SK-N-DZ (cell line): ENCODE measurements at places on chromosomes 1 and 21.
A peak's percentile ranks its signal among the peaks of the same experiment; 100 is the strongest.

GRCh38 chr1:154788886-154789285 lies 81.2 kb downstream of the KCNN3 start:
- no peak for DNase-seq

DNA sequence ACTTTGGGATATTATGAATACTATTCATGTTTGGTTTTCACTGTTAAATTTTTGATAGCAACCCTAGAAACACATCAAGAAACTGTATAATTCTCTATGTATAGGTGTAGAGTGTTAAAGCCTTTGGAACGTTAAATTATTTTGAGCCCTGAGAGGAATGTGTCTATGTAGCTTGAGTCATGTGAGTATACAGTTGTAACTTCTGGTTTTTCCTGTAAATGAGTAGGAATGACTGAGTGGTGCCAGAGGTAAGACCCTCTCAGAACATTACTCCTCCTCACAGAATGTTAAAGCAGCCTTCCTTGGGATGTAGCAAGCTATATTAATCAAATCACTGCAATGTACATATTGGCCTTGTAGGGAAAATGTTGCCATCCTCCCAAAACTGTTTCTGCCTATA lies 69.0 kb downstream of the C1orf21 start:
- DNase-seq: no peak

DNA sequence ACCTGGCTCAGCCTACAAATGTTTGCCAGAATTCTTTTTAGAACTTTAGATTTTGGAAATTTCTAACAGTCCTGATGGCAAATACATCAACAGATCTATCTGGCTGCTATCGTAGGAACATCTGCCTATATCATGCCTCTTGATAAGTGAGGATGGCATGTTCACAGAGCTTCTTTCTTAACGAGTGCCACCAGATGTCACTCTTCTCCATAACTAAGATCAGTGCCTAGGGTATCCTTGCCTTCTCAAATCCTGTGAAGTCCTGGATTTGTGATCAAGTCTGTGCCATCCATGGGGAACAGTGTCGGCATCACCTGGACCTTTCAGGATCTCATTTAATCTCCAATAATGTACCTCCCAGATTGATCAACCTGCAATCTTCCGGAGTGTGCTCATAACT lies 36.5 kb upstream of the CD5L start:
- peak; percentile 7 for DNase-seq

GRCh38 chr1:22789356-22789994 lies 78.8 kb downstream of the EPHB2 start:
- no peak for DNase-seq

DNA sequence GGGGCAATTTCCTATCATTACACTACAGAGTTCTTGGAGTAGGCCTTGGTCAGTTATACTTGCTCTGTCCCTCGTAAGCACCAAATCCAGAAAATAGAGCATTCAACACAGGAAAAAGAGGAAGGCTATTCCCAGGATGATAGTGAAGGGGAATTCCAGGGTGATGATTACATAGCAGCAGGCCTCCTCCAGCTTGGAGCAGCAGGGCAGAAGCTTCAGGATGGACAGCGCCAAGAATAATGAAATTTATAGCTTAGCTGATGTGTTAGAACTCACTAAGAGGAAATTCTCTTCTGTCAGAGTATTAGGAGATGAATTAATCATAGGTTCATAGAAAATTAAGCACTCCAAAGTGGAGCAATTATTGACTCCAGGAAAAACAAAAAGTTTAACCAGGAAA lies 10.8 kb upstream of the SMAP2 start:
- DNase-seq: no peak

DNA sequence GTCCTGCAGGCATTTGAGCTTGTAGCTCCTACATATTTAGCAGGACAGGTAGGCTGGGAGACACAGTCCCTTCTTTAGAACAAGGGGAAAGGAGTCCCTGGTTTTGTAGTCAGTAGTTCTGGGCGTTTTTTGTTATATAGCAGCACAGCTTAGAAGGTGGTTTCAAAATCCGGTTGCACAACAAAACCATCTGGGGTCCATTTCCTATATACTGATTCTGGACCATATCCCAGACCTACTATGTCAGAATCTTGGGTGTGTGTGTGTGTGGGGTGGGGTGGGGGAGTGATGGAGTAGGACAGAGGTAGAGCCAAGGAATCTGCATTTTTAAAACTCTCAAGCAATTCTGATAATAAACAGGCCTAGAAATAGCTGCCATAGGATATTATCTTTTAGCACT lies 21.6 kb downstream of the METTL13 start:
- no peak for DNase-seq

DNA sequence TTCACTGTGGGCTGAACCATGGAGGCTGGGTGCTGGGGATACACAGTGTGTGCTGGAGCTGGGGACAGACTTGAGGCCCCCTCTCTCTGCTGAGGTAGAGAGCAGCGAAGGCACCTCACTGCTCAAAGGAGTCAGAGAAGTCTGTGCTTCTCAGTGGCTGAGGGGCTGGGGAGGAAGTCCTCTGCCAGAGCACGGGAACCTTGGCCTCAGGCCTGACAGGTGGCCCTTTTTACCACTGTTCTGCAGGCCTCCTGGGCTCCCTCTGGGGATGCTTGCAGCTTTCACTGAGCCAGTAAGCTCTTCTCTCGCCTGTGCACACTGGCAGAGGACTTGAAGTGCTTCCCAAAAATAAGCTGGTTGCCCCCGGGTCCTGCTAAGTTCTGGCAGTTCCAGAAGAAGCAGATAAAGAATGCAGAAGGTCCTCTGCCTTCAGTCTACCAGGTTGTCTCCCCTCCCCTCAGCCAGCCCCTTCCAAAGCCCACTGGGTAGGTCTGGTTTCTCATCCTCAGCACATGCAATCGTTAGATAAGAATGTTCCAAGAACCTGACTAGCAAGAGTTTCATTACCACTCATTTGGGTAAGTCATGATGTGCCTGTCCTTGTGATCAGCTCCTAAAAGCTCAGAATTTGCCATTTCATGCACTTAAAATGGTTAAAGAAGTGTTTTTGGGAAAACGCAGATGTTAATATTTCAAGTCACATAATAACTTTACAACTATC lies 53.9 kb downstream of the TENT5C start:
- no peak for DNase-seq
